Endodermal cell (in vitro differentiated cells): ENCODE measurements at places on chromosomes 16 and 17. TPM values are rescaled to one million over a fixed set of nuclear protein-coding genes. Genes with fewer than 3 reads are reported as not detected.

DNA sequence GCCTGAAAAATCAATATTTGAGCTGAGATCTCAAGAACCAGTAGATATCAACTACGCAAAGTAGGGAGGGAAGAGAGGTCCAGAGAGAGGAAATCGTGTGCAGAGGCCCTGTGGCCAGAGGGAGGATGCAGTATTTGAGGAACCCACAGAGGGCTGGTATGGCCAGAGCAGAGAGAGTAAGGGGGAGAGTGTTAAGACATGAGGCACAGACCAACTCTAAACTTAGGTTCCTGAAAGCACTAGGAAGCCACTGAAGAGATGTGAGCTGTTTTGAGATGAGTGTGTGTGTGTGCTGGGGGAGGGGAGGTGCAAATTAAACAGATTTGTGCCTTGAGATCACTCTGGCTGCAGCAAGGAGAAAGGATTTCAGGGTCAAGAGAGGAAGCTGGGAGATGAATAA is 10.9 kb downstream of the SLC13A2 start:
- no peak for DNase-seq

- peak; percentile 43 for DNase-seq
These were observed 31.1 kb downstream of the ADCY7 start for GRCh38 chr16:50297301-50298074.

DNA sequence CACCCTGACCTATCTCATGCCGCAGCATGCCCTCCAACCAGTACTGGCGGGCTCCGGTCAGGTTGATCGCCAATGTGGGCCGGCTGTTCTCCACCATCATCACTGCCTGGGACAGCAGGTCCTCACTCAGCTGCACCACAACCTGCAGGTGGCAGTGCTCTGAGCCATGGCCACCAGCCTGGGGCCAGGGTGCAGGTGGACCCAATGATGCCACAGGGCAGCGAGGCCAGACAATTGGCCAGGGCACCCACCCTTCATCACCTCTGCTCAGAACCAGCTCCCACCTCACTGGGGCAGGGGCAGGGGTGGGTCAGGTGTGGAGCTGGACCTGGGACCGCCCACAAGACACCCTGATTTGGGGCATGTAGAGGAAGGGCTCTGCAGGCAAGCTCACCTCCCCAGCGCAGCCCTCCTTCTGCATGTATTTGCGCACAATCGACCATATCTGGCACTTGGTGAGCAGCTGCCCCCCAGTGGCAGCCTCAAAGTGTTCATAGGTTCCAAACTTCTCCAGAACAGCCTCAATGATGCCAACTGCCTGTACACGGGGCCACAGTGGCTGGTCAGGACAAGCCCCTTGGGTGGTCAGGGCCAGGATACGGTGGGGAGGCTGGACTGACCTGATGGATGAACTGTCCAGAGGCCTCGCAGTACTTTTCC is 4.2 kb downstream of the MATCAP1 start:
- peak; percentile 74 for DNase-seq

GRCh38 chr17:61414141-61414935 is 14.7 kb downstream of the TBX2 start:
- DNase-seq: peak; percentile 51

GRCh38 chr16:58021661-58022551 is 3.6 kb upstream of the MMP15 start:
- DNase-seq: no peak

DNA sequence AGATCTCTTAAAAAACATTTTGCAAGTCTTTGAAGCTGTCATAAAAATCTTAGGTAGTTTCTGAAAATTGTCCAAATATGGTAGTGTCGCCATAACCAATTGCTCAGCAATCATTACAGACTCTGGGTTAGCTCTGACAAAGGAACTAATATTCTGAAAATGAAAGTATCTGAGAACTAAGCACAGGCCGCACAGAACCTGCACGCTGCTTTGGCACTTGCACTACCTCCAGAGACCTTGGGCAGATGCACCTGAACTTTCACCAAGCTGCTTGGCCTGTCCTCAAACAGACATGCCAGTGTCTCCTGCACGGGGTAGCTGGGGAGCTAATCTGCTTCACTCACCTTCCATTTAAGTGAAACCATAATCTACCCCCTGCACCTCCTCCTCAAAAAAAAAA is 317.0 kb downstream of the MAF start:
- no peak for DNase-seq

DNA sequence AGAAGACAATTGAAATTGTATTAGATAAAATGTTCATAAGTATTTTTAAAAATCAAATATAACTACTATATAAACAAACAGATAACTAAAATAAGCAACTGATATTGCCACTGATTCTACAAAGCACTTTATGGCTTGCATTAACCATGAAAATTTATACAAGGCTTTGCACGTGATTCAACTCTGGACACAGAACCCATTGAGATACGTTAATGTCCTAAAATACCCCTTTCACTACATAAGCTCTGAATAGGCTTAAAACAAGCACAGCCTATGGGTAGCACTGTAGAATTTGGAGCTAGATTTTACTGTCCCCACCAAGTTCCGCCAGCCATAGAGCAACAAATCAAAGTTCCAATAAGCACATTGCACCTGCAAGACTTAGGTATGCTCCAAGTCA is 4.5 kb downstream of the ZNF652 start:
- DNase-seq: no peak

GRCh38 chr17:82964851-82965341 is 114.5 kb upstream of the METRNL start:
- DNase-seq: peak; percentile 36

DNA sequence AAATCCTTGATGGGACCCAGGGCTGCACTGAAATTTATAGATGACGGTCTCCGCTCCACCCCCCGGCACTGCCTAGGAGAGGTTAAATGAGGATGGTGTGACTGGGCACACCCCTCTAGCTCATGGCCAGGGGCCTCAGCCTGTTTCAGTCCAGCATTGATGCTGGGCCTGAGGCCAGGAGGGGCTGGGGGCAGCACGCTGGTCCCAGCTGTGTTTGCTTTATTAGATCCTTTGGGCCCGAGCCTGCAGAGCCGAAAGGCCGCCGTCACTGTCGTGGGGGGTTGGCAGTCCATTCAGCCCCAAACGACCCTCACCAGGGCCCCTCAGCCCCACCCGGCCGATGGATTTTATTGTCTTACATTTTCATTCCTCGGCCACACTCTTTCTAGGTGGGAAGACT is 10.8 kb upstream of the DOK4 start:
- peak; percentile 16 for DNase-seq

GRCh38 chr16:49519741-49520140 is 146.1 kb downstream of the C16orf78 start:
- no peak for DNase-seq

DNA sequence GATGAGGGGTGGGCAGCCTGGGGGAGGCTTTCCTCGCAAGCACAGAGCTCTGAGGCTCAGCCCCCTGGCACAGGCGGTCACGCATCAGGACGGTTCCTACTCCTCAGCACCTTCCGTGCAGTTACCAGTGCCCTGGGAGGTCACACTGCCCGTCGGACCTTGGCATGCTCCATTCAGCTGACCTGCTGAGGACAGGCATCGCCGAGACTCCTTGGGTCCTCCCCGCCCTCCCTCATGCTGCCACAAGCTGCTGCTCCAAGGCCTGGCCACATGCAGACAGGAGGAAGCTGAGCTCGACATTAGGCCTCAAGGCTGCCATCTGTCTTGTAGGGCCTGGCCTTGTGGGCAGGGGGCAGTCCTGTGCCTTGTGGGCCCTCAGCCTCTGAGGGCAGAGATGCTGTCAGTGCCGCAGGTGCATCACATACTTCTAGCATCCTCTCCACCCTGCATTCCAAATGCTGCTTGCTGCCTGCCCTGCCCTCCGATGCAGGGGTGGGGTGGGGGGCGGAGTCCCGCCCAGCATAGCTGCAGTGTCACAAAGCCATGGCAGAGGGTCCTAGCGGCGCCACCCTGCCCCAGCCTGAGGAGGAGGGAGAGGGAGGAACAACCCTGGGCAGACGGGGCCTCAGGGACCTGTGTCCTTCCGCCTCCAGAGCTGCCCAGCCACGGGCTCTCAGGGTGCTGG is 9.3 kb downstream of the C16orf90 start:
- peak; percentile 73 for DNase-seq

GRCh38 chr16:13926464-13926863 is 6.5 kb downstream of the ERCC4 start:
- no peak for DNase-seq

- DNase-seq: peak; percentile 76
These were observed 85.0 kb downstream of the NOG start for GRCh38 chr17:56678249-56679114.

DNA sequence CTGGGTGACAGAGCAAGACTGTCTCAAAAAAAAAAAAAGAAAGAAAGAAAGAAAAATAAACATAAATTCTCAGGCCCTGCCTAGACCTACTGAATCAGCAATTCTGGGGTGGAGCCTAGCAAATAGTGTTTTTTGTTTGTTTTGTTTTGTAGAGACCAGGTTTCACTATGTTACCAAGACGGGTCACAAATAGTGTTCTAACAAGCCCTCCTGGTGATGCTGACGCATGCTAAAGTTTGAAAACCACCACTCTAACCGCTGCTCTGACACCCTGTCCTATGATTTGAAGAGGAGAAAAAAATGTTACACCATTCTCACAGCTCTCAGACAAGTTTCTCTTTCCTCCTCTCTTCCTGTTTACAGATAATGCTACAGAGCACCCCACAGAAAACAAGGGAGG is 1.5 kb downstream of the MRPL10 start:
- DNase-seq: no peak

DNA sequence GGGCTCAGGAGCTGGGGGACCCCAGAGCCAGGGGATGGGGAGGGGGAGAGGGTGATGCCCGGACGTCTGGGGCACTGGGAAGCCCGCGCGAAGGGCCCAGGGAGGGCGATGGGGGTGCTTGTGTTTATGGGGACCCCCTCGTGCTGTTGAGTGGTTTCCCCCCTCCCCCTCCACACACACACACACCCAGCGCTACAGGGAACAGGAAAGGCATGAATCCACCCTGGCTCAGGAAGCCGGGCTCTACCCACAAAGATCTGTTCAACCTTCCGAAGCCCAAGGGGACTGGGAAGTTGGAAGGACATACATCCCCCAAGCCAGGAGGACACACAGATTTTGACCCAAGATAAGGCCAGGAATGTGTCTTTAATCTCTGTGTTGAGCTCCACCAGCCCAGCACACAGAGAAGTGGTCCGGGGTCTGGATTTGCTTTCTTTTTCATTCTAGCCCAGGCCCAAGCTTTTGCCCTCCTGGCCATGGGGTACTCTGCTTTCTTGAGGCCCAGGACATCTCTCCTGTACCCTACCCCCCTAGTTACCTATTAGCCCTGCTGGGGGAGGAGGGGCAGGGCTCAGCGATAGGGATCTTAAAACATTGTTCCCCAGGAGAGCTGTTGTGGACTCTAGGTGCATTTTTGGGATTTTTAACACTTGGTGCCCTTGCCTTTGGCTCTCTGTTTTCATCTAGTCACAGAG is 1.2 kb downstream of the UBALD2 start:
- DNase-seq: no peak

DNA sequence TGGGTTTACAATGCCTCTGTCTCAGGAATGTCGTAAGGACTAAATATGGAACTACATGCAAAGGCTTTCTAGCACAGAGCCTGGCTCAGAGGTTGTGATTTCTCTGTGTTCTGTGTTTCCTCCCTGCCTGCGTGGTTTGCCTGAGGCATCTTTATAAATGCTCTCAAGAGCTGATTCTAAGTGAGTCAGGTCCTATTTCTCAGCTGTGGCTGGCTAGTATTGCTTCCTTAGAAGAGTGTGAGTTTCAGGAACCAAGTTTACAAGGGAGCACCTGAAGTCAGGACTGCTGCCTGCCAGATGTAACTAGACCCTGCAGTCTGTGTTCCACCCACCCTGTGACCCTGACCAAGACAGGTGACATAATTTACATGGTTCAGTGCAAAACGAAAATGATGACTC is 8.0 kb upstream of the CCL1 start:
- peak; percentile 40 for DNase-seq

- DNase-seq: peak; percentile 45
These were observed 24.4 kb upstream of the ERN1 start for GRCh38 chr17:64154313-64154695.

GRCh38 chr17:34451313-34451712 is 88.3 kb upstream of the CCL1 start:
- DNase-seq: no peak

DNA sequence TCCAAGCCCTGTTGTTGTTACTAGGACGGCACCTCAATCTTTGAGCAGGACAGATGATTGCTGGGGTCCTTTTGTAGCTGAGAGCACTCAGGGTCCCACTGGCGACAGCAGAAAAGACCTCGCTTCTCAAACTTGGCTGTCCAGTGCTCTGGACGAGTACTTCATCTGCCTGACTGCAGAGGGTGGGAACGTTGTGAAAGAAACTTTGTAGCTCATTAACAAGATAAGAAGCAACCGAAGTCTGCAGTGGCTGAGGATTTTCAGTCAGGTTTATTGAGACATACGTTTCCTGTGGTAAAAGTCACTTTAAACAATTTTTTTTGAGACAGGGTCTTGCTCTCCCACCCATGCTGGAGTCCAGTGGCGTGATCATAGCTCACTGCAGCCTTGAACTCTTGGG is 191.7 kb downstream of the PRKCB start:
- DNase-seq: no peak

- peak; percentile 81 for DNase-seq
These were observed 9.8 kb upstream of the TMEM92 start for GRCh38 chr17:50264263-50265113.

DNA sequence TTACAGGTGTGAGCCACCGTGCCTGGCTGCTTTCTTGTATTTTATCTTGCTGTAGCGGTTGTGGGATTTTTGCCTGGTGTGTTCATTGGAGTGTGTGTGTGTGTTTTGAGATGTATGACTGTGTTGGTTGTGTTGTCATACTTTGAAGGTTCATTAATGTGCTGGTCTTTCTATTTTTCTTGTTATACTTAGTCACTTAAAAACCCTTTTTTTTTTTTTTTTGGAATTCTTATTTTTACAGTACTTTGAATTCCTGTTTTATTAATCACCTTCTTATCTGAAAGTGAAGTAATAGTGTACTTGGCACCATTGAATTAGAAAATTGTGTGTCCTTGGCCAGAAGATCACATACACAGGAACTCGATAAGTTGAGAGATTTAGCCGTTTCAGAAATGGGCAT is 30.2 kb downstream of the TENT4B start:
- DNase-seq: no peak

PTX4 gene
- not detected in 2 replicates for total RNA-seq

HOXB13 gene
- not detected in 3 replicates for total RNA-seq

AANAT gene
- total RNA-seq: 2.3 TPM in 1 of 3 replicates, not detected in the others

SLC12A3 gene
- total RNA-seq: not detected in 2 replicates

FZD2 gene
- total RNA-seq: 21.9 to 42.1 TPM (median 23.6 TPM) in 3 replicates

RCVRN gene
- not detected in 2 replicates for total RNA-seq

CDH15 gene
- 0.11 and 0.32 TPM in 2 replicates for total RNA-seq

SLC16A13 gene
- 9.3 to 19.9 TPM (median 19.1 TPM) in 3 replicates for total RNA-seq

PARD6A gene
- 2.0 to 3.6 TPM (median 2.6 TPM) in 3 replicates for total RNA-seq

XAF1 gene
- total RNA-seq: not detected in 3 replicates

HLF gene
- not detected in 2 replicates for total RNA-seq

GPR139 gene
- not detected in 2 replicates for total RNA-seq

SOST gene
- 0.31 TPM in 1 of 3 replicates, not detected in the others for total RNA-seq
